ENCODE measurements at places on chromosomes 6 and 20.

DNA sequence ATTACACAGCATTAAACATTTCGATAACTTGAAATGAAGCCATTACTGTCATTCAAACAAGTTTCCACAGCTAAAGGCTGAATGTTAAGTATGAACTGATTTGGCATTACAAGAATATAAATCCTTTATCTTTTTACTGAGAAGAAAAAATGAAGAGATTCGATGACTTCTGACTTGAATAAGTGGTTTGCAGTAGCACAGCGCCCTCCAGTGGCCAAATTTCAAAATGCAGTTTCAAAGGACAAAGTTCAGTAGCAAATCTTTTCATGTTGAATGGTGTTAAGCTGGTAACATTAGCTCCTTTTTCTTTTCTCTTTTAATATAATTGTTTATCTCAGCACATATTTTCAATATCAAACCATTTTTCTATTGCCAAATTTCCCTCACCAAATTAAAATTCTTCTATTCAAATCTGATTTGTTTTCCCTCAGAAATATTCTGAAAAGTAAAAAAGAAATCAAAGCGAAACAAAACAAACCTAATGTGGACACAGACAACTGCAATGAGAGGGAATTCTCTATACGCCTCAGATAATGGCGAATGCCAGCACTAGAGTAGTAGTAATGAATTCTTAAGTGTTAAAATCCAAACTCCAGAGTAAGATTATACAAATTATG lies 145.7 kb downstream of the BTBD9 start:
- peak; percentile 73 for DNase-seq

DNA sequence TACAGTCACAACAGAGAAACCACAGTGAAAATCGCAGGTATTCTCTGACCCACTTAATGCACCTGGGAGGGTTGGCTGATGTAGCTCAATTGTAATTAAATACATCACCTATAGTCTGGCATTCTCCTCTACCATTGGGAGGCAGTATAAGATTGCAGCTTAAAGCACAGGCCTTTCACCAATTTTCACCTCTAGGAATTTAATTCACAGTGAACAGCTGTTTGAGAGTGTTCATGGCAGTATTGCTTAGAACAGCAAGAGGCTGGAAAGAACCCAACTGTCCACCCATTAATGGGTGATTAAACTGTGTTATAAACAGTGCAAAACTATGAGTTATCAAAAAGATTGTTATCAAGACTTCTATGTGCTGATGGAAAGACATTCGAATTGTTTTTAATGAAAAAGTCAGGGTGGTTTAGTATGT lies 2.0 kb downstream of the EDEM2 start:
- peak; percentile 23 for DNase-seq

- DNase-seq, result no peak
Observed at GRCh38 chr20:24497851-24498250, 28.4 kb downstream of the SYNDIG1 start.

- no peak for DNase-seq
Observed at GRCh38 chr6:74259981-74260380, 564.0 kb downstream of the CD109 start.

DNA sequence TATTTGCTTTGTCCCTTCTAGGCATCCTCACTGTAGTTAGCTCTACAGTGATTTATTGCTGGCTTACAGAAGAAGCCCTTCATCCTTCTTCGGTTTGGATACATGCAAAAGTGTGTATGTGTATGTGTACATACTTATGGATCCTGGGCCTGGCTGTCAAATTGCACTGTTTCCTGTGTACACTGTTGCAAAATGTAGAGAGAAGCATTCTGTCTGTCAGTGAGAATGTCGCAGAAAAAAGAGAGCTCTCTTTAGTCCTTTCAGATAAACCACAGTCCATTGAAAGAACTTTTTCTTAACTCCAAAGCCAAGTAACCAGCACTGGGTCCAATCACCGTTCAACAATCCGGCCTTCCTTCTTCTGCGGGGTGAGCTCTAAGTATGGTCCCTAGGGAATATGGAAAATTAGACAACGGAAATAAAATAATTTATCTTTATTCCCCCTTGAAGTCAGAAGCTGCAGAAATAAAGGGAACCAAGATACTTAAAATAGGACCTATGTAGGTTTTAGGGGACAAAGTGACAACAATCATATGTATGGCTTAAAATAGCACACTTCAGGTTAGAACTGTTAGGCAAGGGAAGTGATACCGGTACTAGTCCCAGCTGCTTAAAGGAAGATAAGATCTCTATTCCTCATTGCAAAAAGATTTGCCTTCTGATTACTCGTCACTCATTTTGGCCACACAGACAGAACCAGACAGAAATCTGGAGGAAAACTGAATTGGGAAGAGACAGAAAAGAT lies 107.0 kb downstream of the CD83 start:
- DNase-seq, result peak; percentile 4

GRCh38 chr6:21593927-21594415 lies 420 bp downstream of the SOX4 start:
- peak; percentile 36 for DNase-seq

DNA sequence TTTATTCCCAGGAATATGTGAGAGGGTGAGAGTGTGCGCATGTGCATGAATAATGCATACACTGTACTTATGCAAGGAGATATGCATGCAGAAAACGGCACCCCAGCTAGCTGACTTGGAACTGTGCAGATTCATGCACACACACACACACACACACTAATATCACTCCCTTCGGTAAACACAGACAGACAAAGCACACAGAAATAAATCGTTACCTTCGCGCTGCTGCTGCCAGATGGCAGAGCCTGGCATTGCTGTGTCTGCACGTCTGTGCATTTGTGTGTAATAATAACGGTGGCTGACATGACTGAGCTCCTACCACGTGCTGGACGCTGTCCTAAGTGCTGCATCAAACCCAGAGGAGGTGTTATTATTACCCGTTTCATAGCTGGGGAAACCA lies 36.8 kb downstream of the PREX1 start:
- no peak for DNase-seq

DNA sequence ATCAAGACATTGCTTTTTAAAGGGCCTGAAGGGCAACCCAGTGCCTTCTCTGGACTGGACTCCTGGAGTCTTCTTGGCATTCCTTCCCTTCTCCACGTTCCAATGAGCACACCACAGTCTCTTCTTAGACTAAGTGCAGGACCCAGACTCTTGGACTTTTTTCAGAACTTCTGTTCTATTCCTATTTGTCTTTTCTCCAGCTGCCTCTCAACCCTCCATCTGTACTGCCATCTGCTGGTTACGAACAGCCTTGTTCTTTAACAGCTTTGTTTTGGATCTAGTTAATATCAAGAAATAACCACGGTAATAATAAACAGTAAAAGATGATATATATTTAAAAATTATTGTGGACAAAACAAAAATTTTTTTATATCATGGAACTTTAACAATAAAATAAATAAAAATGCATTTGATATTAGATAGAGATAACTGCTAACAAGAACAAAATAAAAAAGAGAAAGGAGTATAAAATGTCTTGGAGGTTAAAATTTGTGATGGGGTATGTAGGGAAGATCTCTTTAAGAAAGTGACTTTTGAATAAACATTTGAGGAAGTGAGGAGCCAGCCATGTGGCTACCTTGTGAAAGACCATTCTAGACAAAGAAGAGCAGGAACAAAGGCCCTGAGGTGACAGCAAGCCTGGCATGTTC lies 105.1 kb upstream of the HCRTR2 start:
- DNase-seq, result peak; percentile 65

DNA sequence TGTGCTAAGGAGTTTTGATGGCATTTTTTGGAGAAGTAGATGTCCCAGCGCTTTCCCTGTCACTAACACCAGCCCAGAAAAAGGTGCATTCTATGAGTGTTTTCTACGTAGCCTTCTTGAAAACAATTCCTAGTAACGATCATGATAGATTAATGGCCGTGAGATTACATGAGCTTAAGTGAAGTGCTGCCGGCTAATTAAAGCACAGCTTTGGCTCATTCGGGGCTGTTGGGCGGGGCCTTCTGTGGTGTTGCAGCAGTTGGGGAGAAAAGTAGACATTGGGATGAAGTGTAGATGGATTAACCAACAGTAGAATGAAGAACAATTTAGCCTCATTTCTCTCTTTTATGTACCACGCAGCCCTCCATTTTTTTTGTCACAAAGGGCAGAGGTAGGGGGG lies 20.8 kb upstream of the TRAF3IP2 start:
- no peak for DNase-seq

GRCh38 chr6:24441599-24441904 lies 38.8 kb downstream of the MRS2 start:
- no peak for DNase-seq

GRCh38 chr20:63933646-63934045 lies 22.6 kb downstream of the UCKL1 start:
- DNase-seq, result no peak

DNA sequence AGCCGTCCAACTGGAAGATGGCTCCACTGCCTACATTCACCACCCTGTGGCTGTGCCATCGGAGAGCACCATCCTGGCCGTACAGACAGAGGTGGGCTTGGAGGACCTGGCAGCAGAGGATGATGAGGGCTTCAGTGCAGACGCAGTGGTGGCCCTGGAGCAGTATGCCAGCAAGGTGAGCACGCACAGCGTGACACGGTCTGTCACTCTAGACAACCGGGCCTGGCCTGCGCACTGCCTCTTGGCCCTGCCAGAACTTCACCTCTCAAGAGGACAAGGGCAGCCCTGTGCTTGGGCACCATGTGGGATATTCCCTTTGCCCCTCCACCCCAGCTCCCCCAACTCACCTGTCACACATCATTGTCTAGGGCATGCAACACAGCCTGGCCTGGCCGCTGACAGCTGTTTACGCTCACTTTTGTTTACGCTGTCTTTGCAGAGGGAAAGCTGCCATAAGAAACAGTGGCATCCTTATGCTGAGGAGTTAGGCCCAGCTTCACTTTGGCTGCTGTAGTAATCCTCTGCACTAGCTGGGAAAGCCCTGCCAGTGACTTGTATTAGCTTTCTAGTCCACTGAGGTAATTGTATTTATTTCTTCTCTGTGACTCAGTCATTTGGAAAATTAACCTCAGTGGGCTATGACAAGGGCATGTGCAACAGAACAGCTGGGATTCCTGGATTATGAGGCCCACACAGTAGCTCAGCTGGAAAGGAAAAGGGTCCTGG lies 9.8 kb upstream of the DEF6 start:
- DNase-seq, result no peak

GRCh38 chr6:154882107-154882506 lies 113.0 kb upstream of the TIAM2 start:
- DNase-seq, result no peak

- DNase-seq, result no peak
Observed at GRCh38 chr6:108071736-108072276, 2.7 kb downstream of the OSTM1 start.

GRCh38 chr6:134245041-134245440 lies 72.9 kb downstream of the SGK1 start:
- no peak for DNase-seq

GRCh38 chr6:42338744-42339222 lies 112.9 kb downstream of the TRERF1 start:
- no peak for DNase-seq

- no peak for DNase-seq
Observed at GRCh38 chr20:42443200-42443599, 746.5 kb downstream of the PTPRT start.

DNA sequence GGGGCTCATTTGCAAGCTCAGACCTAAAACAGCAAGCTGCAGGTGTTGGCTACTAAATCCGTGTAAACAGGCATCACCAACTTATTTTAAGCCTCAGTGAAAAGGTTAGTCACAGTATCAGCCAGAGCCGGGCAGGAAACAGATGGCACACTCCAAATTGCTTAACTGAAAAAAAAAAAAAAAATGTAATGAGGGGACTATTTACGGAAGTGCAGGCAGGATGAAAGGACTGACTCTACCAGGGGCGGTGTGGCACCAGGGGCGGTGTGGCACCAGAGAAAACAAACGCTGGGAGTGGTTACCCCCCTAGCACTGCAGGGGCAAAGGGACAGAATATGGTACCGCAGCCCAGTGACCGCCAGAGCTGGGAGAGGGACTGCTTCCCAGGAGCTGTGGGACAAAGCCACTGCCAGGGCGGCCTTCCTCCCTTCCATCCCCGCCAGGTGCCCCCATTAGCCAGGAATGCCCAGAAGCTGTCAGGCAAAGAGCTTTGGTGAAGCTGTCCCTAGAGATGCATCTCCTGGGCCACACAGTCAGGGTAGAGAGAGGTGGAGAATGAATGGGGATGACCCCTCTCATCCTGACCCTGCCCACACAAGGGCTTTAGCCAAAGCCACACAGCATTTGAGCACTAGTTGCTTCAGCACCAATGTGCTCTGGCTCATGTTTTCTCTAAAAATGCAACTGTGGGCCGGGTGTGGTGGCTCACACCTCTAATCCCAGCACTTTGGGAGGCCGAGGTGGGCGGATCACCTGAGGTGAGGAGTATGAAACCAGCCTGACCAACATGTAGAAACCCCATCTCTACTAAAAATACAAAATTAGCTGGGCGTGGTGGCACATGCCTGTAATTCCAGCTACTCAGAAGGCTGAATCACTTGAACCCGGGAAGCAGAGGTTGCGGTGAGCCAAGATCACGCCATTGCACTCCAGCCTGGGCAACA lies 39.6 kb upstream of the GFOD1 start:
- peak; percentile 98 for DNase-seq

DNA sequence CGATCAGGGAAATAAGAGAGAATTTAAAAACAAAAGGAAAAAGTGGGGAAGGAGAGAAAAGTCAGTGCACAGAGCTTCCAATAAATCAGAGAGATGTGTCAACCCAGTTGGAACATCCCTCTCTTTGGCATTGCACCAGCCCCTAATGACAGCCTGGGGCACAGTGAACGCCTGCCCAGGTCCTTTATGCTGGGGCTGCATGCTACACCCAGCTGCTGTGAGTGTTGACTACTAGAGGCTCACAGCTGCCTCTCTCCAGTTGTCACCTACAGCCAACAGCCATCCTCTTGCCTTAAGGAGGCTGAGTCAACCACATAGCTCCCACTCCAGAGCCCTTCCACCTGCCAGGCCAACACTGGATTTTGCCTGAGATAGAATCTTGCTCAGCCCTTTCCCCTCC lies 19.0 kb downstream of the OR2H2 start:
- no peak for DNase-seq

GRCh38 chr6:75296811-75297779 lies 12.5 kb upstream of the TMEM30A start:
- DNase-seq, result peak; percentile 77

- no peak for DNase-seq
Observed at GRCh38 chr20:23776067-23776771, 25.5 kb upstream of the CST1 start.

- DNase-seq, result no peak
Observed at GRCh38 chr20:35648836-35649235, 15.9 kb downstream of the CPNE1 start.

GRCh38 chr6:4656106-4656505 lies 120.1 kb upstream of the CDYL start:
- DNase-seq, result no peak

DNA sequence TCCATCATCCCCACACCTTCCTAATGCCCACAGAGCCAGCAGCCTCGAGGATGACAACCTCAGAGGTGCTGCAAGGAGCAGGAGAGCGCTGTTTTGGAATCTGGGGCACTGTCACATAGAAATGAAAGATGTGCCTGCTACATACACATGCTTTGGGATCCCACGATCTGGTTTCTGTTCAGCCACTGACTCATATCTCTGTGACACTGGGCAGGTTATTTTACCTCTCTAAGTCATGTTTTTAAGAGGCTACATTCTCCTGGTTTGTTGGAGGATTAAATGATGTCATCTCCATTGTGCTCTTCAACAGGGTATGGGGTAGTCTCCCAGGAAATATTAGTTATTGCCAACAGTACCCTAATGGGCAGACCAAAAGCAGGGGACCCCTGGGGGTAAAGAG lies 32.6 kb upstream of the TAB2 start:
- no peak for DNase-seq

- DNase-seq, result no peak
Observed at GRCh38 chr6:5846889-5847288, 159.8 kb downstream of the NRN1 start.

Measured in AML-193 (cell line).